ENCODE measurements at places on chromosomes 1 and 21.
A peak's percentile ranks its signal among the peaks of the same experiment; 100 is the strongest.

- DNase-seq, result no peak
These were observed 104.9 kb downstream of the BCAR3 start for GRCh38 chr1:93576746-93577145.

GRCh38 chr1:108686614-108687313 lies 5.3 kb upstream of the PRPF38B start:
- DNase-seq, result no peak

DNA sequence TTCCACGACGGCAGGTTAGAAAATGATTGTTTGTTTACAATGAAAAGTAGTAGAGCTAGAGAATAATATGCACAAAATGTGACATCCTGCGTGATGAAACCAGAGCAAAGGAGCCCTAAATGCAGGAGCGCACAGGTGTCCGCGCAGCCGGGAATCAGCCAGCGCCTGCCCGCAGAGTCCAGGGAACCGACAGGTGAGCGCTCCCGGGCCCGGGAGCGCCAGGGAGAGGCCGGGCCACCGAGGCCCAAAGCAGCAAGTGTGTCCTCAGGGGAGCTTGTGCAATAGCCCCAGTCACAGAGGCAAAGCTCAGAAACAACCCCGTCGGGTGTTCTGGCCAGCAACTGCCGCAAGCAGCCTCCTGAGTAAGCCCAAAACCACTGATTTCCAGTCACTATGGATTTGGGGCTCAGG lies 789 bp upstream of the GALE start:
- DNase-seq, result no peak

GRCh38 chr1:15213341-15213821 lies 33.6 kb upstream of the FHAD1 start:
- peak; percentile 62 for DNase-seq

- DNase-seq, result no peak
These were observed 3.6 kb downstream of the STX6 start for GRCh38 chr1:181018901-181019681.

DNA sequence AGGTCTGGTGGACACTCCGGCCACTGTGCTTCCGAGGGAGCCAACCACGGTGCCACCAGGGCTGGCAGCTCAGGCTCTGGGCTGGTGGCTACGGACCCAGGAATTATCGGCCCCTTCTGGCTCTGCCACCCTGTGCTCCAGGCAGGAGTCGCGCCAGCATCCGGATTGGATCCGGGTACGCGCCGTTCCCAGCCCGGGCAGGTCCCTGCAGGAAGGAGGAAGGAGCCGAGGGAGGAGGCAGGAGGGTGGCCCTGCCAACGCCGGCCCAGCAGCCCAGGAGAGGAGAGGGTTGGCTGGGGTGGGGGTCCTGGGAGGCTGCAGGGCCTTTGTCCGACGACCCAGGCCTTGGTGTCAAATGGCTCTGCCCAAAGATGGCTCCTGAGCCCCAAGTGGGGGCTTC lies 160.5 kb downstream of the CASZ1 start:
- no peak for DNase-seq

DNA sequence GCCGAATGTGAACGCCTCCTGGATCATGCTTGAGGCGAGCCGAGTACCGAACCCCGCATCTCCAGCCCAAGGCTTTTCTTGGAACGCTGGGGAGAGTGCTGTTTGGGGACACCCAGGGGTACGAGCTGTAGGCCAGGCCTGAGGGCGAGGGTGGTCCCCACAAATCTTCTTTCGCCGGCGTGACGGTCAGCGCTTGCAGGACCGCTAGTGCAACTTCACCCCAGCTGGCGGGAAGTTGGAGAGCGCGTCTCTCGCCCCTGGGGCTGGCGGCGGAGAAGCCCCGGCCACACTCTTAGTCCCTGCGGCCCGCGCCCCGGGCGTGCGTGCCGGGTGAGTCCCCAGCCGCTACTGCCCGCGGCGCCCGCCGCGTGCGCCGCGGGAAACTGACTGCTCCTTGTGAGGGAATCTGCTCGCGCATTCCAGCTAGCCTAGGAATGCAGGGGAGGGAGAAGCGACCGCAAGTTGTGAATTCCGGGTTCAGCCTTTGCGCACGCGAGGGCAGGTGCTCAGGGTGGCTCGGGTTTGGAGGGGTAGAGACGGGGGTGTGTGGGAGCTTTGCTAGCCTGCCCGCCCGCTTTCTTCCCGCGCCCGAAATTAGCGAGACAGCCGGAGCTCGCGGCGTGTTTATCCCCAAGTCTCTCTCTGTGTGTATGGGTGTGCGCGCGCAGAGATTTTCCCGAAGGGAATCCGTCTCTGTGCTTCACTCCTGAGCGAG lies 884 bp downstream of the LHX4 start:
- no peak for DNase-seq

- DNase-seq, result peak; percentile 51
These were observed 176.7 kb downstream of the OLFM3 start for GRCh38 chr1:101820071-101820470.

- DNase-seq, result no peak
These were observed 221.6 kb upstream of the VAMP3 start for GRCh38 chr1:7549277-7550161.

DNA sequence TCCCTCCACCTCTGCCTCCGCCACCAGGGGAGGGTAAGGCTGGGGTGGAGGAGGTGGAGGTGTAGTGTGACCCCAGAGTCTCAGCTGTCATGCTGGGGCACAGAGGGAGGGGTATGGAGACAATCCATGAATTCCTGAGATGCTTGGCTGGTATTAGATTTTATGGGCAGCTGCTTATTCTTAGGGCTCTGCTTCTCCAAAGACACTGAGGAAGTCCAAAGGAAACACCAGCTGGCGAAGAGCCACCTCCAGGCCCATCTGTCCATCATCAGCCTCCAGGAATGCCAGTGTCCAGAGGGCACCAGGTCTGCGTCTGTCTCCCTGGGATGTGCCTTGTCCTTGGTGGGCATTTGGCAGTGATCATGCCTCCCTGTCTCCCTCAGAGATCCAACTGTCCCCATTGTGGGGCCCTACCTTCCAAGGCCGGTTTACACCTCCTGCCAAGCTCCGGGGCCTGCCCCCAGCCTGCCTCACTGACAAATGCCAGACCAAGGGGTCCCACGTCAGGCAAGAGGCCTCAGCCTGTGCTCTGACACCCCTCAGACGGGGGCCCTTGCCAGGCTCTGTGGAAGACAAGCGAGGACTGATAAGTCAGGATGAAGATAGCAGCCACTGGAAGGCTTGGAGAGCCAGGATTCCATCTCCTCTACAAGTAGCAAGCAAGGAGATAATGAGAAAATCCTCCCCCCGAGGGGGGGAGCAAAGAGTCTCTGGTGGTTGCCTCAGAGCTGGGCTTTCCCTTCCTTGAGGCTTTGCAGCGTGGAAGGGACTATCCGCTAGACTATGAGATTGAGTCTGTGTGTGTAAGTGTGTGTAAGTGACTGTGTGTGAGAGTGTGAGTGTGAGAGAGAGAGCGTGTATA lies 1.6 kb downstream of the TNNI1 start:
- no peak for DNase-seq

GRCh38 chr1:15508700-15509487 lies 15.1 kb downstream of the CASP9 start:
- no peak for DNase-seq

DNA sequence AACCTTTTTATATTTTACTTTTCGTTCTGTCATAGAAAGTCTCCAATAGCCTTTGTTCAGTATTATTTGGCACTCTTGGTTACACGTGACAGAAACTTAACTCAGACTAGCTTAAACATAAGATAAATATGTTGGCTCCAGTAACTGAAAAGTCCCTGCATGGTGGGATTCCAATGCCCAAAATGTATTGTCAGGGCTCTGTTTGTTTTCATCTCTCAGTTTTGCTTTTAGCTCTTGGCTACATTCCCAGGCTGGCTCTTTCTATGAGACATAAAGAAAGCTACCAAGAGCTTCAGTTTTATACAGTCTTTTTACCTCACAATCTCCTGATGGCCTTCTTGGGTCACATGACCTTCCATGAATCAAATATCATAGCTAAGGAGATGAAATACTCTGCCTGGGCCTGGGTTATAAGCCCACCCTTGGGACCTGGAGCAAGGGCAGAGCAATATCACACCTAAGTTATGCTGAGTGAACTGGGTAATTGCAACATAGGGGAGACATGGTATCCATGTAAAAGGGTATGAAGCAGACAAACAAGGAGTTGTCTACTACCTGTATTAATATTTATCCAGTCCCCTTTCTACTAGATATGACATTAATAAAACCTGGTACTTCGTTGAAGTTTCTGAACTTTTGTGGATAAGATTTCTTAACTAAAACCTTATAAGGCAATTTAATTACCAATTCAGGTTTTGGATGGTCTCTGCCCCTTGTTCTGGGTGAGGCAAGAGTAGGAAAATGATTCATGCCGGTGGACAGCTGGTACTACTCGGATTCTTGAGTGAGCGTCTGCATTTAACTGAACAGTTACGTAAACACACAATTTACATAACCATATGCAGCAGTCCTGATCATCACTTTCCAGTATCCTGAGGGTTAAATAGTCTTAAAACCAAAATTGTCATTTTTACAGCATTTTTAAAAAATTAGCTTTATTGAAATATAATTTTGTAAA lies 442.3 kb downstream of the GPATCH2 start:
- no peak for DNase-seq

DNA sequence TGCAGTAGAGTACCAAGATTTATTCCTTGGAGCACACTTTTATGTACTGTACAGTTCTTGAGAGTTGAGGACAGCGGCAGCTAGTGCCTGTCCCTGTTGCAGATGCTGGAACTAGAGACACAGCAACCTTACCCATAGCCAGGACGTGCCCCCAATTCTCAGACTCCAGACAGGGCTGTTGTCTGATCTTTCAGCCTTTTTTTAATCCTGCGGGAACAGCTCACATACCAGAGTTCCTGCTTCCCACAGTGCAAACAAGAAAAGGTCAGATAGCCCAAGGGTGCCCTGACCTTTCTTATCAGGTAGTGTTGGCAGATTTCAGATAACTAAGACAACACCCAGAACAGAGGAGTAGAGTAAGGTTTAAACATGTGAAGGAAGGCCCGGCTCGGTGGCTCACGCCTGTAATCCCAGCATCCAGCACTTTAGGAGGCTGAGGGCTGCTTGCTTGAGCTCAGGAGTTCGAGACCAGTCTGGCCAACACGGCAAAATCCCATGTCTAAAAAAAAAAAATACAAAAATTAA lies 78.5 kb downstream of the DOP1B start:
- DNase-seq, result no peak

- DNase-seq, result peak; percentile 64
These were observed 7.5 kb upstream of the ZNF648 start for GRCh38 chr1:182069028-182069466.
